ENCODE measurements at places on chromosomes 16 and 17.

DNA sequence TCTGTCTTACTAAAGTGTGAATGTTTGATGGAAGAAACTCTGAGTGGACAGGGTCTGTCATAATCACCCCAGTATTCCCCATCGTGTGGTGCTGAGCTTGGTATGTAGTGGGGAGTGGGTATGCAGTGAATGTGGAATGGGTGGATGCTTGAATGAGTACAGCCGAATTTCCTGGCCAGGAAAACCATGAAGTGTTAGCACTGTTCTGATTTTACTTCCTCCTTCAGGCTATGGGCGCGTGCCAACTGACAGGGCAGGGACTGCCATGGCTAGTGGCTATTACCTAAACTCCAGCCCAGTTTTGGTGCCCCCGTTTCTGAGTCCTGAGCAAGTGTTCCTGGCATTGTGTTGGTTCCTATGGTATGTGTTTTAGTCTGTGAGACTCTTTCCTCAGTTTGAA lies 48.6 kb downstream of the PRKCA start:
- DNase-seq, result no peak

GRCh38 chr17:65231662-65232335 lies 94.6 kb downstream of the RGS9 start:
- peak; percentile 55 for DNase-seq

DNA sequence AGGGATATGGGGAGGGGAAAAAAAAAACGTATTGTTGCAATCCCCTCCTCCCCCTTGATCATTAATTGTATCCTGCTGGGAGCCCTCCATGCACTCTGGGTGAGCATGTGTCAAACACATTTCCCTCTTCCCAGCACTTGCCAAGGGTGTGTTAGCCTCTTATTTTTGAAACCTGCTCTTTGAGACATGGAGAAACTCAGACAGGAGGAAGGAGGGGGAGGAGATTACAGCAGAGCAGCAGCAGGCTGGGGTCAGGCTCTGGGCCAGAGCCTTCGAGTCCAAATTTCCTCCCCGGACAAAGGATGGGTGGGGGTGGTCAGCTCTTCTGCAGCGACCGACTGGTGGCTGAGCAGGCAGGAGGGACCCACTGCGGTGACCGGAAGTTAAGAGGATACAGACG lies 64.7 kb downstream of the SOX9 start:
- no peak for DNase-seq

GRCh38 chr17:59897090-59897489 lies 4.2 kb downstream of the RPS6KB1 start:
- no peak for DNase-seq

DNA sequence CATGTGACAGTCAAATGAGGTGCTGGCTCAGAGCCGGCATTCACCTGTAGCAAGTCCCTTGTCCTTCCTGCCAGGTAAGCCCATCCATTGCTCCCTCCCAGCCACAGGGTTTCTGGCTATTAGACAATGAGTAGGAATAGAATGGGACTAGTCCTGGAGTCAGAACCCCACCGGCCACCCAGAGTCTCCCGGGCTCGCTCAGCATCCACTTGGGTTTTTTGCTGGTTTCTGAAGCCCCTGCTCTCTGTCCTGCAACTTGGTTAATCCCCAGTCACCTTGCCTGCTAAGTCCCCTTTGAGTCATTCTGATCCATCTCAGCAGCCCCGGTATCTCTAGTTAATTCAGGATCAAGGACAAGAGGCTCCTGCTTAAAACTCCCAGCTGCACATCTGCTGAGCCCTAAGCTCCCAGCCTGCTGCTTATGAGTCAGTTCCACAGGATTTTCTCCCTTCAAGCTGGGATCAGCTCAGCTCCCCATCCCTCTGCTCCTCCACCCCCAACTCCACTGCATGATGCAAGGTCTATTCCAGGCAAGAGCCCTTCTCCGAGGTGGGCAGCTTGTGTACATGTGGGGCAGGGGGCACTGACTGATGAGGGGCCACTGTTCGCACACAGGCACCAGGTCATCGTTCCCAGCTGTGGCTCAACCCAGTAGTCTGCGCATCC lies 19.9 kb upstream of the MRPS23 start:
- DNase-seq, result no peak
